ENCODE measurements at places on chromosomes 7 and 10. TPM values are rescaled to one million over a fixed set of nuclear protein-coding genes. Genes with fewer than 3 reads are reported as not detected.

Gene ADAP1
- total RNA-seq = 33.8 TPM

Gene PTF1A
- 0.41 TPM for total RNA-seq

Gene TSPAN15
- 5.7 TPM for total RNA-seq

Gene TMEM213
- not detected for total RNA-seq

Gene PHF14
- 166 TPM for total RNA-seq

Gene CYP3A4
- not detected for total RNA-seq

Measured in frontal cortex (tissue), 4 donors.